ENCODE measurements at places on chromosomes 5 and 9.
A peak's percentile ranks its signal among the peaks of the same experiment; 100 is the strongest.

DNA sequence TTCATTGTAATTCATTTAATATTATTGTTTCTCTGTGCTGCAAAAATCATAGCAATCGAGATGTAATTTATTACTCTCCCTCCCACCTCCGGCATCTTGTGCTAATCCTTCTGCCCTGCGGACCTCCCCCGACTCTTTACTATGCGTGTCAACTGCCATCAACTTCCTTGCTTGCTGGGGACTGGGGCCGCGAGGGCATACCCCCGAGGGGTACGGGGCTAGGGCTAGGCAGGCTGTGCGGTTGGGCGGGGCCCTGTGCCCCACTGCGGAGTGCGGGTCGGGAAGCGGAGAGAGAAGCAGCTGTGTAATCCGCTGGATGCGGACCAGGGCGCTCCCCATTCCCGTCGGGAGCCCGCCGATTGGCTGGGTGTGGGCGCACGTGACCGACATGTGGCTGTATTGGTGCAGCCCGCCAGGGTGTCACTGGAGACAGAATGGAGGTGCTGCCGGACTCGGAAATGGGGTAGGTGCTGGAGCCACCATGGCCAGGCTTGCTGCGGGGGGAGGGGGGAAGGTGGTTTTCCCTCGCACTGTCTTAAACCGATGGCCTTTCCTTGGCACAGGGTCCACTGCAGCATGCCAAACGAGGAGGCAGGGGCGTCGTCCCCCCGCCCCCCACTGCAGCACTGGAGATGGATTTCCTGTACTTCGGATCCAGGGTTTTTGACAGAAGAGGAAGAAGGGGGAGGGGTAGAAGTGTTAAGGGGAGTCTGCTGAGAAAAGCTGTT lies at the start of gene APC:
TSS of gene APC (plus strand) at position 423 of the 728 bp plus-strand sequence. CDS start 17,006 bp downstream, outside the sequence.
- peak; percentile 72 for DNase-seq

GRCh38 chr9:7937761-7938491 lies 138.3 kb upstream of the DMAC1 start:
- DNase-seq = no peak

DNA sequence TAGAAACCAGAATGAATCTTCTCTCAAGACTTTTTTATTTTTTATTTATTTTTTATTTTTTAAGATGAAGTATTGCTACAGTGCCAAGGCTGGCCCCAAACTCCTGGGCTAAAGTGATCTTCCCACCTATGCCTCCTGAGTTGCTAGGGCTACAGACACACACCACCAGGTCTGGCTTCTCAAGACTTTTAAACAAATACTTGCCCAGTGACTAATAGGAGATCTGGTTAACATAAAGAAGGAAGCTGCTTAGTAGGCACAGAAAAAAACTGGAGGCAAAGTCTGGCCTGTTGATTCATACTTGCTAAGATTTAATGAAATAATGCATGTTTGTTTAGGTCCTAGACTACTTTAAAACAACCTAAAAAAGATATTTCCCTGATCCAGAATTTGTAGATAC lies 43.8 kb downstream of the SLC38A9 start:
- no peak for DNase-seq

DNA sequence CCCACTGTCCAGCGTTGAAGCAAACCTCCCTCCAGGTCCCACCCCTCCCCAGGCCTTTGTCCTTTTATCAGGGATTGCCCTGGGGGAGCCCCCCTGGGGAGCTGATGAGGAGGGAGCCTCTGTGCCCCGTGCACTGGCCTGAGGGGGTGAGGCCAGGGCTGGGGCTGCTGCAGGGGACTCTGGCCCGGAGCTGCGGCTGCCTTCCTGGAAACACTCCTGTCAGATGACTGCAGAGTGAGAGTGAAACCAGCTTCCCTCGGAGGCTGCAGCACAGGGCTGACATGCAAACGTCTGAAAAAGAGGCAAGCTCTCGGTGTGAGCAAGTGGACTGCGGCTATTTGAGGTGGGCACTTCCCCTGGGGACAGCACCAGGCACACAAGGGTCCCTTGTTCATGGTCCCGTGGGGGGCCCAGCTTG lies 4.6 kb upstream of the TRAF2 start:
- DNase-seq = no peak

DNA sequence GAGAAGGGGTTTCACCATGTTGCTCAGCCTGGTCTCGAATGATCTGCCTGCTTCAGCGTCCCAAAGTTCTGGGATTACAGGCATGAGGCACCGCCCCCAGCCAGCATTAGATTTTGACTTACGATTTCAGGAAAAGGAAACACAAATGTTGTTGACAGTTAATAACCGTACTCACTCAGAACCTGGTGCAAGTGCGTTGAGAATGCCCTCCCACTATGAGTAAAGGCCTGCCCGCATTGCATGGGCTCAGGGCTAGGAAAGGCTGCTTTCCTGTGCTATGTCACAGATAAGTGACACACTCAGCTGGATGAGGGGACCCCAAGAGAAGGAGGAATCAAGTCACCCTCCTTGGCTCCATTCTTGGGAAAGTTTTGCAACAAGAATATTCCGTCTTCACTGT lies 42.4 kb downstream of the NDST1 start:
- DNase-seq = no peak

DNA sequence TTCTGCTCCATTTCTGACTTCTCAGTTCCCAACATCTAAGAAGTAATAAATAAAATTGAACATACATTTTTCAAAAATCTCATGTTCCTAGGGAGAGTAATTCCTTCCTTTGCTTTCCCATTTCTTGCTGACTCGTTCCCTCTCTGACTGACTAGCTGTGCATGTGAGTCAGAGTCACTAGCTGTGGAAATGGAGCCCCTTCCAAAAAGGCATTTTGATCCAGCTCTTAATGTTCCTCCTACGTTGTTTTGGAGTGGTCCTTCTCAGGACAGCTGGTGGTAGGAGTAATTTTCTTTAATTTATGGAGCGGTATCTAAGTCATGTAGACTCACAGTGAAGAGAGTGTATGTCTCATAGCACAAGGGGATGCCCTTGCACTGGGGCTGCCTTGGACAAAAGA lies 460.2 kb downstream of the GADD45G start:
- no peak for DNase-seq

DNA sequence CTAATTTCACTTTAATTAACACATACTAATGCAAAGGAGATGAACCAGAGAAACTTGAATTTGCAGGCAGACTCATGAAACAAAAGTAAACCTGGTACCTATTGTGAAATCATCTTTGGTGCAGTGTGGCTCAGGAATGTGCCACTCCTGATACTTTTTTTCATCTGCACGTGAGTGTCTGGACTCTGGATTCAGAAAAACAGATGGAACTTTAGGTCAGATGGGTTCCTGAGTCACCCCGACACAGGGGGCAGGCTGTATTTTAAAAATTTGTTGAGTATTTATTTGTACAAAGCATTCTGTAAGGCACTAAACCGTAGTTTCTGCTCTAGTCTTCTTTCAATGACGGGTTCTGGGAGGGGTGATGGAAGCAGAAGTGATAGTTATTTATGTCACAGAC lies 52.2 kb upstream of the TUT7 start:
- DNase-seq = no peak

GRCh38 chr5:24167806-24168205 lies 477.0 kb downstream of the CDH10 start:
- DNase-seq = no peak

- DNase-seq = no peak
Observed at GRCh38 chr9:129570450-129571297, 50.2 kb downstream of the C9orf50 start.

GRCh38 chr9:72333709-72334108 lies 31.3 kb downstream of the ZFAND5 start:
- DNase-seq = no peak

GRCh38 chr9:98333703-98334582 lies 78.5 kb upstream of the TBC1D2 start:
- no peak for DNase-seq

GRCh38 chr9:121976751-121977150 lies 116.4 kb downstream of the TTLL11 start:
- no peak for DNase-seq

GRCh38 chr5:173338380-173339015 lies 10.3 kb upstream of the STC2 start:
- no peak for DNase-seq

DNA sequence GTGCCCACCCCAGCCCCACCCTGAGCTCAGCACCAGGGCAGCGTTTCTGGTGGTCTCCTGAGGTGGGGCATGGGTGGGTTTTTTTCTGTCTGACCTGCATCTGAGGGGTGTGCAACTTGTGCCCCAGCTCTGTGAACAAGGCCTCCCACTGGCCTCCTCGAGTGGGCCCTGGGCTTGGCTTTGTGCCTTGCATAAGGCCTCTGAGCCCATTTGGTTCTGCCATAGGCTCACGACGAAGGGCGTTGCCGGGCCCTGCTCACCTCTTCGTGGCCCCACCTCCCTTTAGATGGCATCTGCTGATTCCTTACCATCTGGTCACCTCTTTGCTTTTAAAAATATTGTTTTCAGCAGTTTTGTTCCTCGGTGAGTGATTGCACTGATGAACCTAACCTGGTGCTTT lies 127.1 kb upstream of the COL5A1 start:
- no peak for DNase-seq

GRCh38 chr9:123338710-123339665 lies 17.0 kb upstream of the CRB2 start:
- DNase-seq = peak; percentile 75

DNA sequence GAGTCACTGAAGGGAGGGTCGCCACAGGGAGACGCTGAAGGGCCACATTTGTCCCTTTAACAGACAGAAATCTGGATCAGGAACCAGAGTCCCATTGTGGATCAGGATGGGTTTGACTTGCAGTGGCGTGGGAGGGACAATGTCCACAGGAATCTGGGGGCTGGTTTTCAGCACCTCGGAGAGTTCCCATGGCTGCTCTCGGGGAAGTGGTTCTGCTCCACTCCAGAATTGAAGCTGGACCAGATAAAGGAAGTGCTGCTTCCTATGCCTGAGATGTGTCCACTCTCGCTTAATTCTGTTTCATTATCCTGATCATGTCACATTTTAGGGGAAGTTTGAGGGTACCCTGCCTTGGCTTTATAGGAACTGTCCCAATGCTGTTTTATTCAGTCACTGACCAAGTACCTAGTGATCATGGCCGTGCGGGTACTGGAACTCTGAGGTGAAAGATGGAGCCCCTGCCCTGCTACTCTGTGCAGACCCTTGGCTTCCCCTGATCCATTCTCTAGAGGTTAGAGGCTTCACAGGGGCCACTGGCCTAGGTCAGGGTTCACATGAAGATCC lies 28.7 kb downstream of the ENHO start:
- DNase-seq = peak; percentile 3

GRCh38 chr9:92636627-92637026 lies 33.3 kb downstream of the IPPK start:
- no peak for DNase-seq

DNA sequence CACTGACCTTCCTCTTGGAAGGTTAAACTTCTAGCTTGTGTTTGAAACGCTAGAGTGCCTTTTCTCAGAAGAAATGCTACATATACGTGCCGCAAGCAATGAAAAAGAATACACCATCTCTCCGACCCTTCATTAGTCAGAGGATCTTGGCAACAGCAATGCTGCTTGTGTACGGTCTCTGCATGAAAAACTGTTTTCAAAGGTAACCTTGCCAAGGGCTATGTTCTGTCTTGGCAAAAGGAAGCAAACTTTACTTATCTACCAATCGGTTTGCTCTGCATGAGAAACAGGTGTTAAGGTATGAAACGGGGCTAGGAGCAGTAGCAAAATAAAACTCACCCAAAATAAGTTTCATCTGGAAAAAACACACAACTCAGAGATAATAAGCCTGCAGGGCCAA lies 297.8 kb downstream of the FBXL17 start:
- no peak for DNase-seq

- DNase-seq = no peak
Observed at GRCh38 chr5:176739461-176740051, 70.8 kb upstream of the UNC5A start.

GRCh38 chr9:118990949-118991348 lies 378.3 kb downstream of the BRINP1 start:
- DNase-seq = no peak

DNA sequence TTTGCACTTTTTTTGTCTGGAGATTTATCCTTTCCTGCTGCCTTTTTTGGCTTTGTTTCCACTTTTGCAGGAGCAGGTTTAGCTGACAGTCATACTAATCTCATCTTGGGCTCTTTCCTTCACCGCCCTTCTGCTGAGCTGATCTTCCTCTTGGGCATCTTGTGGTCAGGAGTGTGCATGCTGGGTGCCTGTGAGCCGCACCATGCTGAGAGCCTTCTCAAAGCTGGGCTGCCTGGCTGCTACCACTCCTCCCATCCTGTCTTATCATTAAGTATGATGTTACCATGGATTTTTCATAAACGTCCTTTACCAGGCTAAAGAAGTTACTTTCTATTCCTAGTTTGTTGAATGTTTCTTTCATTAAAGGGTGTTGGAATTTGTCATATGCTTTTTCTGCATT lies 49.5 kb upstream of the MCCC2 start:
- no peak for DNase-seq

DNA sequence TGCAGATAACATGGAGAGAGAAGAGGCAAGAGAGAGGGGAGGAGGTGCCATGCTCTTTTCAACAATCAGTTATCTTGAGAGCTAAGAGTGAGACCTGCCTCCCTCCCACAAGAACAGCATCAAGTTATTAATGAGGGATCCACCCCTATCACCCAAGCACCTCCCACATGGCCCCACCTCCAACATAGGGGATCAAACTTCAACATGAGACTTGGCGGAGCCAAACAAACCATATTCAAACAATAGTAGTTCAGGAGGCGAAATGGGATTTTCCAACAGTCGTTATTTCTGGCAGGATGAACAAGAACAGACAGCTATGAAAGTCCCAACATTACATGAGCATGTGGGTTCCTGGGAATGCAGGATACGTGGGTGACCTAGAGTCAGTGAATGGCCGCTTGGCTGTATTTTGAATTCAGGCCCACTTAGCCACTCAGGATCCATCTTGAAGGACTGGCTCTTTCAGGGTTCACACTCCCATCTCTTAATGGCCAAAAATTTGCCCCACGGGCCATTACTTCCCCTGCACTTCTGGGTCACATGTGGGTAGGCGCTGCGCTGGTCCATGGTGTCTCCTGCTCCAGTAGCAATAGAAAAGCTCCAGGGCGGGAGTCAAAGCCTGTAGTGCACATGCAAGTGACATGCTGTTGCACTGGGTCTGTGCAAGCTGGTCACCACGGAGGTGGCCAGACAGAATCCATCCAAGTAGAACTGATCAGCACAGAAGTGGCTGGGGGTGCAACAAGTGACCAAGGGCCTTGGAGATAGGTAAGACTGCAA lies 7.1 kb upstream of the FAF2 start:
- DNase-seq = no peak
